CD4-positive, alpha-beta T cell (primary cell): ENCODE measurements at places on chromosomes 2 and 18. TPM values are rescaled to one million over a fixed set of nuclear protein-coding genes. Genes with fewer than 3 reads are reported as not detected.

DNA sequence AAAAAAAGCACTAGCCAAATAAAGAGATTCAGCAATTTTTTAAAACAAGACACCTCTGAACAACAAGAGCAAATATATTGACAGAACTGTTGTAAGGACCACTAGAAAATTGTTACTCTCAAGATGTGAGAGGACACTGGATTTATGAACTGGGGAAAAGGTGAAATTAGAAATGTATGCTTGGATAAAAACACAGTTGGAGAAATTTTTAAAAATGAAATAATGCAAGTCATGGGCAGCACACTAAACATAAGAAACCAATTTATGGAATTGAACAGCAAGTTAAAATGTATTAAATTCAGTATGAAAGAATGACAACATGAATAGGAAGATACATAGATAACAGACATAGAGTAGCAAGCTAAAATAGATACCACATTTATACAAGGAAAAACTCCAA is 377.4 kb downstream of the LRRTM4 start:
- no peaks in the 10 kb centered on the region for H3K27me3 ChIP-seq
- no peak for DNase-seq
- H3K4me1 ChIP-seq, result no peaks in the 10 kb centered on the region
- H3K27ac ChIP-seq, result no peak overlapping the region
- H3K36me3 ChIP-seq, result no peaks in the 10 kb centered on the region

- H3K36me3 ChIP-seq, result no peaks in the 10 kb centered on the region
- DNase-seq, result peak; percentile 60
- no peaks in the 10 kb centered on the region for H3K27me3 ChIP-seq
Observed at GRCh38 chr2:105926960-105927678, 182.4 kb downstream of the NCK2 start.

GRCh38 chr2:2560374-2561015 is 229.4 kb upstream of the MYT1L start:
- DNase-seq, result no peak
- no peaks in the 10 kb centered on the region for H3K4me1 ChIP-seq
- no peak overlapping the region for H3K4me3 ChIP-seq
- H3K27me3 ChIP-seq, result no peaks in the 10 kb centered on the region
- H3K36me3 ChIP-seq, result no peaks in the 10 kb centered on the region

DNA sequence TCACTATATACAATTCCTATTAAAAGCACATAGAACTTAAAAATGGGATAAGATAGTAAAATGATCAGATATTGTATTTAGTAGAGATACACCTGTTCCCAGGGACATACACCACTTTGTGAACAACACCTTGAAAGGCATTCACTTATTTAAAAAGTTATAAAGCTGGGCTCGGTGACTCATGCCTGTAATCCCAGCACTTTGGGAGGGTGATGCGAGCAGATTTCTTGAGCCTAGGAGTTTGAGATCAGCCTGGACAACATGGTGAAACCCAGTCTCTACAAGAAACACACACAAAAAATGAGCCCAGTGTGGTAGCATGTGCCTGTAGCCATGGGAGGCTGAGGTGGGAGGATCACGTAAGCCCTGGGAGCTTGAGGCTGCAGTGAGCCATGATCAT is 90.9 kb downstream of the RAPGEF4 start:
- no peaks in the 10 kb centered on the region for H3K4me1 ChIP-seq
- no peaks in the 10 kb centered on the region for H3K36me3 ChIP-seq
- H3K27me3 ChIP-seq, result no peaks in the 10 kb centered on the region
- no peak overlapping the region for H3K4me3 ChIP-seq
- H3K27ac ChIP-seq, result no peak overlapping the region

GRCh38 chr18:56086176-56086575 is 498.2 kb upstream of the TCF4 start:
- H3K27me3 ChIP-seq, result no peaks in the 10 kb centered on the region
- H3K36me3 ChIP-seq, result no peaks in the 10 kb centered on the region
- H3K4me1 ChIP-seq, result no peaks in the 10 kb centered on the region
- no peak overlapping the region for H3K4me3 ChIP-seq

- no peaks in the 10 kb centered on the region for H3K4me1 ChIP-seq
- no peak for DNase-seq
- H3K36me3 ChIP-seq, result peaks cover 13% of the 10 kb centered on the region
Observed at GRCh38 chr2:24739354-24740025, 53.7 kb downstream of the PTRHD1 start.

- DNase-seq, result peak; percentile 6
- H3K4me1 ChIP-seq, result no peaks in the 10 kb centered on the region
- no peaks in the 10 kb centered on the region for H3K27me3 ChIP-seq
- no peak overlapping the region for H3K4me3 ChIP-seq
- peaks cover 46% of the 10 kb centered on the region for H3K36me3 ChIP-seq
Observed at GRCh38 chr2:157751462-157752058, 122.9 kb upstream of the ACVR1C start.

- peaks cover 41% of the 10 kb centered on the region for H3K4me1 ChIP-seq
- H3K4me3 ChIP-seq, result no peak overlapping the region
- H3K27ac ChIP-seq, result no peak overlapping the region
- H3K27me3 ChIP-seq, result no peaks in the 10 kb centered on the region
- H3K36me3 ChIP-seq, result no peaks in the 10 kb centered on the region
- no peak for DNase-seq
Observed at GRCh38 chr2:172227719-172228118, 125.0 kb upstream of the DLX2 start.

DNA sequence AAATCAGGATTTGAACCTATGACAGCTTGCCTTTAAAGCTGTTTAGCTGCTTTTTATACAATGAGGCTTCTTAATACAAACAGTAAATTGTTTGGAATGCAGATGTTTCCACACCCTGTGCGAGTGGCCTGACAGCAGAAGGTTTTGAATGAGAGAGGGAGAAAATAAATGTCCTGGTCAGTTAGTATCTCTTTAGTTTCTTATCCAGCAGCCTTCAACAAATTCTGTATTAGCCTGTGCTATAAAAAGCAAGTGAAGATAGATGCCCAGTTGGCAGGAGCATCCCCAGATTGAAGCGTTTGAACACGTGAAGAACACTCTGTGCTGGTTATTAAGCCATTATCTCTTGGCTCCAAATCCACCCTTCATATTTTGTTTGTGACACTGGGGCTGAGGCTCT is 70.6 kb downstream of the CERS6 start:
- no peaks in the 10 kb centered on the region for H3K4me1 ChIP-seq
- H3K36me3 ChIP-seq, result no peaks in the 10 kb centered on the region
- no peak overlapping the region for H3K4me3 ChIP-seq
- no peak for DNase-seq
- H3K27ac ChIP-seq, result no peak overlapping the region
- H3K27me3 ChIP-seq, result no peaks in the 10 kb centered on the region

DNA sequence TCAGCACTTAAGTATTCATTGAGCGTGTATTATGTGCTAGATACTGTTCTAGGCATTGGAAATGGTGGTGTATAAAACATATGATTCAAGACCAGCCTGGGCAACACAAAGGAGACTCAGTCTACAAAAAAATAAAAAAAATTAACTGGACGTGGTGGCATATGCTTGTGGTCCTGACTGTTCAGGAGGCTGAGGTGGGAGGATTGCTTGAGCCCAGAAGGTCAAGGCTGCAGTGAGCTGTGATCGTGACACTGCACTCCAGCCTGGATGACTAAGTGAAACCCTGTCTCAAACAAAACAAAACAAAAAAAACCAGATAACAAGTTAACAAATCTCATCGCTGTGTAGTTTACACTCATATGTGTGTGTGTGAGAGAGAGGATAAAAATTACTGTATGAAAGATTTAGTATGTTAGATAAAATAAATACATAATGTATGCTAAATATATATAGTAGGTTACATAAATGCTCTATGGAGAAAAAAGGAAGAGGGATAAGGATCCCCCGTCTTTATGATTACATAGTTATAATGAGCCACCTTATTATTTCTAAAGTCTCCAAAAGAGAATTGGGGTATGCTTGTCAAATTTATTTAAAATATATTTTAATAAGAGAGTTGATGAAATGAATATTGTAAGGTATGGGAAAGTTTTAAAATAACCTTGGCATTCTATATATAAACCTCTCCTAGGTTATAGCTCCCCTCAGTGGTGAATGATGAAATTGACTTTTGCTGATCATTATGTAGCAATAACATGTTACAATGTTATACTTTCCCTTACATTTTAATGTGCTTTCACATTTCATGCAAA is 69.2 kb downstream of the EHBP1 start:
- no peak for DNase-seq
- no peak overlapping the region for H3K4me3 ChIP-seq
- H3K27ac ChIP-seq, result no peak overlapping the region
- no peaks in the 10 kb centered on the region for H3K27me3 ChIP-seq
- H3K4me1 ChIP-seq, result no peaks in the 10 kb centered on the region
- no peaks in the 10 kb centered on the region for H3K36me3 ChIP-seq

- no peaks in the 10 kb centered on the region for H3K4me1 ChIP-seq
- H3K27ac ChIP-seq, result no peak overlapping the region
- no peaks in the 10 kb centered on the region for H3K27me3 ChIP-seq
Observed at GRCh38 chr2:128214251-128214650, 104.4 kb downstream of the HS6ST1 start.

DNA sequence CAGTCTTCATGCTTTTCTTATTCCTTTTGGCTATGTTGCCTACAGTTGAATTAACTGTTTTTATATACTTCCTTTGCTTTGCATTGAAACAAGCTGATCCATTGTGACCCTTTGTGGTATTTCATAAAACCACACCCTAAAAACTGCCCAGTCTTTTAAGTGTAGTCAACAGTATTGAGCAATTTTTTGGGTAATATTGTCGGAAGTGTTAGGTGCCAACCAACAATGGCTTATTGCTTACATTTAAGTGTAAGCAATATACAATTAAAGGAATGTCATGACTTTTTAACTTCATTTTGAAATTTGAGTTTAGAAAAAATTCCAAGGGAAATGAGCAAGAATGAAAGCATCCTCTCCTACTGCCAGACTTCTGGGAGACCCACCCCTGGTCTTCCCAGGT is 174.1 kb downstream of the NEDD4L start:
- H3K4me1 ChIP-seq, result peaks cover 10% of the 10 kb centered on the region
- no peak for DNase-seq

GRCh38 chr18:58064406-58064998 is 20.5 kb downstream of the NEDD4L start:
- H3K4me1 ChIP-seq, result no peaks in the 10 kb centered on the region
- no peaks in the 10 kb centered on the region for H3K27me3 ChIP-seq
- H3K27ac ChIP-seq, result no peak overlapping the region
- DNase-seq, result no peak
- no peaks in the 10 kb centered on the region for H3K36me3 ChIP-seq

- H3K27me3 ChIP-seq, result no peaks in the 10 kb centered on the region
- no peak overlapping the region for H3K4me3 ChIP-seq
- peaks cover 13% of the 10 kb centered on the region for H3K36me3 ChIP-seq
- no peak for DNase-seq
- H3K27ac ChIP-seq, result no peak overlapping the region
Observed at GRCh38 chr2:69833752-69834151, 4.3 kb downstream of the GMCL1 start.

- no peak for DNase-seq
- H3K4me1 ChIP-seq, result peaks cover 26% of the 10 kb centered on the region
- H3K27me3 ChIP-seq, result no peaks in the 10 kb centered on the region
- no peak overlapping the region for H3K27ac ChIP-seq
Observed at GRCh38 chr18:46343456-46343855, 239.3 kb downstream of the HAUS1 start.

DNA sequence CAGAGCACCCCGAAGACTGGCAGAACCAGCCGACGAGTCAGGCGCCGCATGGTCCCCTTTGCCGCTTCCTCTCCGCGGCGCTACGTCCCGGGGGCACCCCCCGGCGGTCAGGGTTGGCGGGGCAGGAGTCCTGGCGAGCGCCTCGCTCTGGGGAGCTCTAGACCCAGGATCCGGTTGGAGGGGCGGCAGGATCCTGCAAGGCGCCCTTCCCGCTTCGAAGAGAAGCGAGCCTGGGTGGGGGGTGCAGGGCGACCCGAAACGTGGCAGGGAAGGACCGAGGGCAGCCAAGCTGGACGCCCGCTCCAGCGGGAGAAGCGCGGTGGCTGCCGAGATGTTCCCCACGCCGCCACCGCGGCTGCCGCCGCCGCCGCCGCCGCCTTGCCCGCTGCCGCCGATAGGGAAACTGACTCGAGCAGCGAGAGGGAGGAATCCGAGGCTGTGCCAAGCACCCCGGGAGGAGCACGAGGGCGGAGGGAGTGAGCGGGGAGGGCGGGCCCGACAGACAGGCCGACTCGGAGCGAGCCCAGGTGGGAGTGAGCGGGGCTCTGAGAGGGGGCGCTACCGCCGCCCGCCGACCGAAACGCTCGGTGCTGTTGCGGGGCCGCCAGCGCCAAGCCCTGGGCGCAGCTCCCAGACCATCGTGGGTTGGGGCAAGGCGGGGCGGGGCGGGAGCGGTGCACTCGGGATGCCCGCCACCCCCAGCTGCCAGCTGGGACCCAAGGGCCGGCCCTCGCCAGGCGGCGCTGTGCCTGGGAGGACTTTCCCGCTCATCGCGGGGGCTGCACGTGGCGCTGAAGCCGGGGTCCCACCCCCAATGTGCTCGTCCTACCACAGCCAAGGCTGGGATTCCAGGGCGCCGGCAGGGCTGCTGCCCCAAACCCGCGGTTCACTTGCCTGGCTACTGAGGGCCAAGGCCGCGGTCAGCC is at the start of gene GALNT14:
GALNT14 (minus strand) TSS at position 404 of the 926 bp plus-strand sequence; CDS start at position 50, 354 bp downstream.
- DNase-seq, result peak; percentile 35
- no peaks in the 10 kb centered on the region for H3K36me3 ChIP-seq
- H3K27ac ChIP-seq, result no peak within 1 kb of the TSS
- peaks cover 52% of the 10 kb centered on the region for H3K27me3 ChIP-seq

GRCh38 chr2:225069966-225070365 is 27.7 kb upstream of the DOCK10 start:
- DNase-seq, result no peak
- no peak overlapping the region for H3K4me3 ChIP-seq
- no peaks in the 10 kb centered on the region for H3K27me3 ChIP-seq
- H3K4me1 ChIP-seq, result peaks cover under 1% of the 10 kb centered on the region

- H3K4me1 ChIP-seq, result no peaks in the 10 kb centered on the region
- no peak for DNase-seq
- H3K4me3 ChIP-seq, result no peak overlapping the region
- H3K27me3 ChIP-seq, result no peaks in the 10 kb centered on the region
- H3K36me3 ChIP-seq, result no peaks in the 10 kb centered on the region
- H3K27ac ChIP-seq, result no peak overlapping the region
Observed at GRCh38 chr2:187581125-187581896, 27.1 kb upstream of the TFPI start.

Gene PLCL1
- 28.3 TPM for total RNA-seq

Gene CRACDL
- 0.36 TPM for total RNA-seq

Gene POTEE
- total RNA-seq, result not detected

Gene CFAP65
- not detected for total RNA-seq

Gene ABCG8
- total RNA-seq, result not detected

Gene RUFY4
- 0.85 TPM for total RNA-seq
